ENCODE measurements at places on chromosomes 3 and 15. TPM values are rescaled to one million over a fixed set of nuclear protein-coding genes. Genes with fewer than 3 reads are reported as not detected.

TMEM207 gene
- total RNA-seq, result not detected

MYEF2 gene
- total RNA-seq, result 21.9 TPM

DAZL gene
- total RNA-seq, result not detected

DNA sequence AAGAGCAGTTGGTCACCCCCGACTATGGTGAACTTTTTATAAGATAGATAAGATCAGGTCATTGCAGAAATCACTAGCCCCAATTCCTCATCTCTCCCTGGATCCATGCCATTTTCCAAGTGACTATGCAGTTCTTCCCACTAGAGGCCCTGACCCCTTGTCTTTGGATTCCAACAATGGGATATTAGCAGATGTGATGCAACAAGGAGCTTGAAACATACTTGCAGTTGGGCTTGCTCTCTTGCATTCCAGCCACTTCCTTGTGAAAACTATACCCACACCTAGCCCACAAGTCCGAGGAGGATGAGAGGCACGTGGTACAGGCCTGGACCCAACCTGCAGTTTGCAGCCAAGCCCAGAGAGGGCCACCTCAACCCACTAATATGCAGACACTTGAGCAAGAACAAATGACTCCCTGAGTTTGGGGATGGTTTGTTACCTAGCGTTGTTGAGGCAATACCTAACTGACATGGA lies 60.6 kb downstream of the SUCLG2 start:
- no peak for DNase-seq

- DNase-seq, result no peak
Measured at GRCh38 chr3:124562769-124563168, 167.5 kb upstream of the UMPS start.

- DNase-seq, result no peak
Measured at GRCh38 chr3:129441215-129441614, 1.2 kb downstream of the IFT122 start.

GRCh38 chr15:101055411-101055810 lies 136.3 kb downstream of the LRRK1 start:
- DNase-seq, result no peak
